ENCODE measurements at places on chromosomes 12 and 14.

DNA sequence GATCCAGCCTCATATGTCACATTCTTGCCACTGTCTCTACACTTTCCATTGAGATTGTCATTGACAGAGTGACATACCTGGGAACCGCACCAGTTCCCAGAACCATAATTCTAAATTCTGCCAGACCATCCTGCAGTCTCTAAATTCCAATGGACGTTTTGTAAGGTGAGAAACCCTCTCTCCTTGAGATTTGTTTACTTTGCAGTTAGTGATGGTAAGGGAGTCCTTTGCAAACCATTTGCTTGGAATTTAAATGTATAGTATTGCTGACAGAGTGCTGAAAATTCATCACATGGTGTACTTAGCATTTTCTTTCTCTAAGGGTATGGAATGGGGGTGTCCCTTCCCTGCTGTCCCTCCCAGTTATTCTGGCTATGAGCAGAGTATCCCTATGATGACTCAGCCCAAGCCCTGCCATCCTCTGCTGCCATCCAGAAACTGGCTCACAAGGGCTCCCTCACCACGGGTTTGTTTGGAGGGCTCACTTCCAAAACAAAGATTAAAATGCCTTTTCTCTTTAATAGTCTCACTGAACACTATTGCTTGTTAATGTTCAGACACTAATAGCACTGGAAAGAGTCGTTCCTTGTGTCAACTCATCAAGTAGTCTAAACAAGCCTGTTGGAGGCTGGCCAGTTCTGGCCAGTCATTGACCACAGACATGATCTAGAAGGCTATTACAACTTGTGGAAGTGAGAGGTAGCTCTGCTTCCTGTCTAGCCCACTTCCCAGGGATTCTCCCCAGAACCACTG is 129.0 kb upstream of the HMGA2 start:
- no peak for DNase-seq

DNA sequence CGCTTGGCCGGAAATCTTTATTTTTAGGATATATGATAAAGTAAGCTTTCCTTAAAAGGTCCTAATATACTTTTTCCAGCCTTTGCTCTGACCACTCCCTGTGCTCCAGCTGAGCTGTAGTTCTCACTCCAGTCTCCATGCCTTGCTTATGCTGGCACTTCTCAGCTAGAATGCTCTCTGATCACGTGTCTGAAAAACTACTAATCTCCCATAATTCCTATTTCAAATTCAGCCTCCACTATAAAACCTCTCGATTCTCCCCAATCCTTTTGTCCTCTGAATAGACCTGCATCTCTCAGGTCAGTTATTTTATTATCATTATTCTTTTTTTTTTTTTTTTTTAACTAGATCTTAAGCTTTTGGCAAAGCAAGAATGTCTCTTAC is 3.7 kb downstream of the BIN2 start:
- DNase-seq, result no peak

GRCh38 chr14:85687456-85687855 is 157.5 kb downstream of the FLRT2 start:
- no peak for DNase-seq

- DNase-seq, result no peak
These were observed 141.1 kb downstream of the HMGA2 start for GRCh38 chr12:65965358-65965757.

DNA sequence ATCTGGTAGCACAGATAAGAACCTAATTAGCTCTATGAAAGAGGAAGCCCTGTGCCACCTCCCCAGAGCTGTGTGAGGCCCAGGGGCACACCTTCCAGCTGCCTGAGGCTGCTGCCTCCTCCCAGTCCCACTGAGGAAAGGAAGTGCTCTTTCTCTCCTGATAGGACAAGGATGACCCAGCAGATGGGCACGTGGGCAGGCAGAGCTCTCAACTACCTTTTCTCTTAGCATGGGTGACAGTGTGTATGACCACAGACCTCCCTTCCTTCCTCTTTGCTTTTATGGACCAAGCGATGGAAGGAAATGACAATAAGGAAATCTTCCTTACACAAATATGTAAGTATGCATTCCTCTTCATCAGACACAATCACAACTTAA is 127.6 kb upstream of the AMIGO2 start:
- DNase-seq, result no peak

DNA sequence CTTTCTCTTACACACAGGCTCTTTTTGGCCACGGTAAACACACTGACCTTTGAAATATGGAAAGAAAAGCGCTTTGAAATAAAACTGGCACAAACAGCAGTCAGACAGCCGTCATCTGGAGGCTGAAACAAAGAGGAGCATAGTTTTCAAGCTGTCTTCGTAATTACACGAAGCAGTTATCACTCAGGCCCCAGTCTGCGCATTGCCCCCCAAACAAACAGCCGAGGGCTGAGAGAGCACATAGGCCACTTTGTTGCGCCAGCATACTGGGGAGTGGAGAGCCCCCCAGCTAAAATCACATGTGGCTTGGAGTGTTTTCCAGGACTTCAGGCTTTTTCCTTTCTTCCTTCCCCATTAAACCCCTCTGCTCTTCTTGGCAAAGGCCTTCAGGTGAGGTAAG is 142.9 kb upstream of the BTG1 start:
- no peak for DNase-seq

DNA sequence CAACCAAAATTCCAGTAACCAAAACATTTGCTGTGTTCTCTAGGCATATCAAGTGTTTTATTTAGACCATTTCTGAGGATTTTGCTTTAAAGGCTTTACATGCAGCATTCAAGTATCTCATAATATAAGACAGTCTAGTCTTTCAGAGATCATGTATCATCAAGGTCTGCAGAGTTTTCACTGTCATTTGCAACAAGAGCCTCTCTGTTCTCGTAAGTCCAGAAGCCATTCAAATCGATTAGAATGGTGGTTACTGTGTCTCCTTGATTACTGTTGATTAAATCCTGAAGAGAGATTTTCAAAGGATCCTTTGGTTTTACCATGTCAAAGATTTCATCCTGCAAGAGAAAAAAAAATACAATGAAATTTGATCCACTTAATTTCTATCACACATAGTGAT is 36.3 kb downstream of the PPP2R3C start:
- no peak for DNase-seq

- no peak for DNase-seq
These were observed 6.7 kb upstream of the EML1 start for GRCh38 chr14:99786511-99786989.

GRCh38 chr12:124188084-124188483 is 106.8 kb upstream of the RFLNA start:
- no peak for DNase-seq

DNA sequence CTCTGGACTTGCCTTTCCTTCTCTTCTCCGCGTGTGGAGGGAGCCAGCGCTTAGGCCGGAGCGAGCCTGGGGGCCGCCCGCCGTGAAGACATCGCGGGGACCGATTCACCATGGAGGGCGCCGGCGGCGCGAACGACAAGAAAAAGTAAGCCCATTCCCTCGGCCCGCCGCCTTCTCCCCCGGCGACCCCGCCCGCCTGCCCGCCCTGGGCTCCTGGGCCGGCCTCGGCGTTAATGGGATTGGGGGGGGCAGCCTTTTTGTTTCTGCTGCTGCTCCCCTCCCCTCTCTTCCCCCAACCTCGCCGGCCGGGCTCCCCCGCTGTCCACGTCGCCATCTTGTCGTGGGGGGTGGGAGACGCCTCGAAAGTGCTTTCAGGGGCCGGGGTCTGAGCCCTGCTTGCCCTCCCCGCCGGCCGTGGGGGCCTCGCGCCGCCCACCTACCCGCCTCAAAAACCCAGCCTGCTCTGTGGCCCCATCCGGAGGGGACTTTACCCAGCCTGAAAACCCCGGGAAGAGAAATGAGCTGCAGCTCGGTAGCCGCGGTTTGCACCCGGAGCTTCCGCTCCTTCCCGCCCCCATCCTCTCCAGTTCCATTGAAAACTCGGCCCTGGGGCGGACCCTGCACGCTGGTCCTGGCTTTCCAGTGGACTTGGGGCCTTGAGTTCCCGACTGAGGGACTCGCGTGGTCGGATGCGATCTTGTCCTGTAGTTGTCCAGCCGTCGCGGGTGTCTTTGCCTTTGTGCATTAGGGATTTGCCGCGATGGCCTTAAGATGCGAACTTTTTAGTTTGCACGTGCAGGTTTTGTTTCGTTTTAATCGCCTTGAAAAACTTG is 598 bp downstream of the HIF1A start:
- peak; percentile 13 for DNase-seq

DNA sequence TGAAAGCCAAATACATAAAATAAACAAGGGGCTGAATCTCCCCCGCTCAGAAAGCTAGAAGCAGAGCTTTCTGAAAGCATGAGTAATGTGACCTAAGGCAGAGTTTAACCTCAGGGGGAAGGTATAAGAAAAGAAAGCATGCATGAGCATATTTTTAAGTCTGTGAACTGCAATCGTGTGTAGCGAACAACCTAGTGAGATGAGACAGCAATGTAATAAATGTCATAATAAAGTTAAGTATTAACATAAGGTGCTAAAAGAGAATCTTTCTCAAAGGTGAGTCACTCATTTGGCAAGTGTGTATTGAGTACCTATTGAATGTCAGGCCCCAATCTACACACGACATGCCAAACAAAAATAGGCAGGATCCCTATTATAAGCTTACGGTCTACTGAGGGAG is 14.2 kb upstream of the WDR20 start:
- no peak for DNase-seq

DNA sequence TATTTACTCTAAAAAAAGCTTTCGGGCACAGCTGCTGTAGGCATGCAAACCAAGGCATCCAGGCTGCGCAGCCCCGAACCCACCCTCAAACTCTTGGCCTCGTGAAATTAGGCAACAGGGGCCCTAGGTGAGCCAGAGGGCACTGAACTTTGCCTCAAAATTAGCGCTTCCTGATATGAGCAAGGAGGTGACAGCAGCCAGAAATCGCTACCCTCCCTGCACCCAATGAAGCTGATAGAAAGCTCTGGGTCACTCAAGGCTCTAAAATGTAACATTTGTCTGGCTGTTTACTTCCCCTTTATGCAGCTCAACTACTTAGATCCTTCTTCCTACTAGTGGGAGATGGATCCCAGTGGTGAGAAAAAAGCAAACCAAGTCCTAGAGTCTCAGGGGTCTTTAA is 61.8 kb downstream of the PITPNM2 start:
- no peak for DNase-seq

DNA sequence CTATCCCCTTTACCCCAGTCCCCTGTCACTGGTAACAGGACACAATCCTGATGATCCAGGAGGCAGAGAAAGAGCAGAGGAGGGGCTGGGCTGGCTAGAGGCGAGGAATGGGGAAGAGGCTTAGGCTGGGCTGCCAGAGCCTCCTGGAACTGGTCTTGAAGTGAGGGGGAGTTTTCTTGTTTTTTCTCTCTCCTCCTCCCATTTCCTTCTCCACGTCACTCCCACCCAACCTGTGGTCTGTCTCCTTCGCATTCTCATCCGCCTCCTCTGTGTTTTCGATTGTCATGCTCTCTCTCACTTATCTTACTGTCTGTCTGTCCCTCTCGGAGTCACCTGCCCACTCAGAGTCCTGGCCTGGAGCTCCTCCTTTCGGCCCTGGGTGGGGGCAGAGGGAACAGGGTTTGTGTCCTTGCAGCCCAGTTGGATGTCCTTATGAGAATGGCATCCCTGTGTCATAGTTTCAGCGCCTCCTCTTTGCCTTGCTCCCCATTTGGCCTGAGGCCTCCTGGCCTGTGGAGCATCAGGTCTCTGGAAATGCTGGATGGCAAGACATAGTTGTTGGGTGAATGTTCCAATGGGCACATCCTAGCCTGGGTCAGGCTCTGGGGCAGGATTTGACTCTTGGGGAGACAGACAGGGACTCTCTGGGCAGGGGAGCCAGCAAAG is 3.4 kb upstream of the KRT80 start:
- DNase-seq, result no peak

- no peak for DNase-seq
These were observed 30.7 kb downstream of the OTOGL start for GRCh38 chr12:80129895-80130530.

GRCh38 chr12:116397148-116397547 is 119.7 kb upstream of the MED13L start:
- DNase-seq, result no peak

DNA sequence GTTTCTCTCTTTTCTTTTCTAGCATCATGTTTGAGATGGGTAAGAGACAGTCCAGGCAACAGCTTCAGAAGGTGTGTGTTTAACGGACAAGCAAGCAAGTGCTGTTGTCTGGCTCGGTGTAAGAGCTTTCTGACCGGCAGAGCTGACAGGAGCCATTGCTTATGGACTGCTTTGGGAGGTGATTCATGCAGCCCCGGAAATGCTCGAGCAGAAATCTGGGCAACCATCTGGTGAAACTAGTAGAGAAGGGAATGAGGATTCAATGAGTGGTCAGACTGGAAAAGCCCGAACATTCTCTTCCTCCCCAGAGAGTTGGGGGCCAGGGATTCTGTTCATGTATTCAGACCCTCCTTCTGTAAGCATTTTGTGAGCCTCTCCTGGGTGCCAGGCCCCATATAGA is 24.4 kb downstream of the TUNAR start:
- DNase-seq, result no peak

- DNase-seq, result no peak
These were observed 1071.2 kb upstream of the SEL1L start for GRCh38 chr14:82604819-82605218.

- DNase-seq, result no peak
These were observed 976 bp downstream of the PEX5 start for GRCh38 chr12:7190268-7191055.

- no peak for DNase-seq
These were observed 23.3 kb upstream of the AMIGO2 start for GRCh38 chr12:47102845-47103651.

GRCh38 chr14:94675036-94675435 is 62.8 kb downstream of the SERPINA3 start:
- DNase-seq, result no peak

DNA sequence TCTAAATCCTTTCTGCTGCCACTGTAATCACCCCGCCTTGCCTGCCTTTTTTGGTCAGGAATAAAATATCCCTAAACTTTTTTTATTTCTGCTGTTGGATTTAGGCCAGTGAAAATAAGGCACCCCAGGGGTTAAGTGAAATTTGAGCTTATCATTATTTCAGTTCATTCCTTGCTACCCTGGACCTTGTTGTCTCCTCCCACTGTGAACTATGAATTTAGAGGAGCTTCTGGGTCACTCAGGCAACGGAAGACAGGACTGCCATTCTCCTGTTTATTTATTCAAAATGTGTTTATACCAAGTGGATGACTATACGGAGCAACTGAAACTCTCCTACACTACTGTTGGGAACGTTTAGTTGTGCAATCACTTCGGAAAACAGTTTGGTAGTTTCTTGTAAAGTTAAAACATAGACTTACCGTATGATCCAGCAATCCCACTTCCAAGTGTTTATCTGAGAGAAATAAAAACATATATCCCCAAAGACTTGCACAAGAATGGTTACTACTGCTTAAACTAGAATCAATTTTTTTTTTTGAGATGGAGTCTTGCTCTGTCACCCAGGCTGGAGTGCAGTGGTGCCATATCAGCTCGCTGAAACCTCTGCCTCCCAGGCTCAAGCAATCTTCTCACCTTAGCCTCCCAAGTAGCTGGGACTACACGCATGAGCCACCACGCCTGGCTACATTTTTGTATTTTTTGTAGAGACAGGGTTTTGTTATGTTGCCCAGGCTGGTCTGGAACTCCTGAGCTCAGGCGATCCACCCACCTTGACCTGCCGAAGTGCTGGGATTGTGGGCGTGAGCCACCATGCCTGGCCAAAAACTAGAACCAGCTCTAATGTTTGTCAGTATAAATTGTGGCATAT is 2.3 kb upstream of the TRAFD1 start:
- no peak for DNase-seq

GRCh38 chr14:101196051-101196712 is 292.7 kb upstream of the RTL1 start:
- no peak for DNase-seq

All from stimulated activated CD8-positive, alpha-beta memory T cell treated with anti-CD3 and anti-CD28 coated beads, Interleukin-4, amount 100 ng/mL, for 4 hours (primary cell).